ENCODE measurements at places on chromosomes 2 and 18. TPM values are rescaled to one million over a fixed set of nuclear protein-coding genes. Genes with fewer than 3 reads are reported as not detected.

Gene ESPNL
- 1.0 TPM for total RNA-seq

Gene TCF7L1
- total RNA-seq, result 11.1 TPM

GRCh38 chr2:109597283-109597682, 16.5 kb downstream of the SEPTIN10 start:
- DNase-seq, result no peak

DNA sequence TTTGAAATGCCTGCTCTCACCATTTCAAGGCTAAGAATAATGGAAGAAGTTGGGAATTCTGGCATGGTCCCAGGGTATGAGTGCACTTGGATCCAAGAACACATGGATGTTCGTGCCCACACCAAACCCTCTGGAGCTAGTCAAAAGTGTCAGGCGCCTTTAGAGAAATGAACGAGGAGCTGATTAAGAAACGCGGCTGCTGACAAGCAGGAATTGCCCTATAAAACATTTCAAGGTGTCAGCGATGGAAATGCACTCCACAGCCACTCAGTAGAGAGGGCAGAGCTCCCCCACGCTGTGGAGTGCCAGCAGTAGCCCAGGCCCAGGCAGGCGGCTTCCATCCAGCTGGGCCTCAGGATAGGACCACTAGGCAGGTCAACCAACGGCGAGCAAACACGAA, 213.7 kb downstream of the TTC32 start:
- DNase-seq, result no peak

Gene TRIM43
- total RNA-seq, result not detected

Gene LYG2
- total RNA-seq, result not detected

Gene MBD1
- 68.7 TPM for total RNA-seq

DNA sequence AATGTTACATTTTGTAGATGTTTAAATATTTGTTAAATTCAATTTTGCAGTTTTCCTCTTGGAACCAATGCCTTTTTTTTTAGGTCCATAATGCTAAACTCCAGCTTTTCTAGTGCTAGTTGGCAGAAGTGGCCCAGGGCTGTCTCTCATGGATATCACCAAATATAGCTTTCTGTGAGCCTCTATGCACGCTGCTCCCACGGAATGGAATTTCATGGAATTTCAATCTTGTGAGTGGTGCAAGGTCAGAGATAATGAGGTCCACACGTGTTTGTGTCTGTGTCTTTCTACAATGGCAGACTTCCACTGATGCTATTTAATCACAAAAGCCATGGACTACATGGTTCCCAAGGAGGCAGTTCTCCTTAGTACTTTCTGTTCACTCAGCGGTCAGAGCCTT, 191.5 kb upstream of the PARD3B start:
- DNase-seq, result no peak

DNA sequence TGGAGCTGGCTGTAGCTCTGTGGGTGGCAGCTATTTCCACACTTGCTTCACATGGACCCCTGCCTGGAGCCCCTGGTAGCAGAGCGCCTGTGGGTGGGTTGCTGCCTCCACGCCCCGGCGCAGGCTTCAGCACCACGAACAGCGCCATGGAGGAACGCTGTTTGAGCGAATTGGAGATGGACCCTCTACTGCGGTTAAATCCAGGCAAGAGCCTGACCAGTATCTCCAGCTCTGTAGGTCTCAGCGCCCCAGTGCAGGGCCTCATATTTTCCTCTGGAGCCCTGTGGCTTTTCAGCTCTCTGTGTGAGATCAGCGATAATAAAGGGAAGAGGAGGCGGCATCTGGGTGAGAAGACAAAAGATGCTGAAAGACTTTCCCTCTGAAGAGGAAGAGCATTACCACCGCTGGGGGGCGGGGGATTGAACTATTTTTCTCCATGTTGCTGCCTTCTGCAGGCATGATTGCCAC, 12.0 kb downstream of the ONECUT2 start:
- DNase-seq, result peak; percentile 73

DNA sequence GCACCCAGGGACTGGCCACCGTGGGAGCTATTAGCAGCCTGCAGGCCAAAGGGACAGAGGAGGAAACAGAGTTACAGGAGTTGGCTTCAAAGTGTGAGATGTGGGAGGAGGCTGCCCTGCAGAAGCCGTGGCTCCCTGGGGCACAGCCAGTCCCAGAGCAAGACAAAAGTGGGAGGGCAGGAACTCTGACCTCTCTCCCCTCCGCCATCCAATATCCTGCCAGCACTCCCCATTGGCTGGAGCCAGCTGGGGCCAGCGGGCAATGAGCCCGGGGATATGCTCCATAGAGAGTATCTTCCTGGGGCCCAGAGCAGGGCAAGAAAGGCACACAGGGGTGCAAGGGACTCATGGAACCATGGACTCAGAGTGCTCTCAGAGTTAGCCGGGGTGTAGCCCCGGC, 143.1 kb downstream of the INHBB start:
- DNase-seq, result no peak

DNA sequence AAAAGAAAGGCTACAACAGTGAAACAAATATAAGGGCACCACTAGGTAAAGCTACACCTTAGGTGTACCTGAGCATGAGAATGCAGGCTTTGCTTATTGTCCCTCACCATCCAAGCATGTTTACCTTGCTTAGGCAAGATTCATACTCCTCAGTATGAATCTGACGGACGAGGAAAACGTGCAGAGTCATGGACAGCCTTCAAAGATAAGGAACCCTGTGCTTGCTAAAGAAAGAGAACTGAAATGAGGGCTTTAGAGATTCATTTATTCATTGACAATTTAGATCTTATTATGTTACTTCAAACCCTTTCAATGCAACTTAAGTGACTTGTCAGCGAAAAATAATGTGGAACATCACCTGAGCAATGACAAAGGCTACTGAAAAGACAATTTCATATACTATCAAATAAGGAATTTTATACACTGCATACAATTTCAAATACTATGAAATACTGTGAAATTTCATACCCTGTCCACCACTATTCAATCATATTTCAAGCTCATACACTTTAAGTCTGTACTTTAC, 21.7 kb downstream of the CLASP1 start:
- DNase-seq, result no peak

GRCh38 chr2:175206866-175207265, 25.4 kb upstream of the ATP5MC3 start:
- no peak for DNase-seq

Gene CYP20A1
- 33.6 TPM for total RNA-seq

DNA sequence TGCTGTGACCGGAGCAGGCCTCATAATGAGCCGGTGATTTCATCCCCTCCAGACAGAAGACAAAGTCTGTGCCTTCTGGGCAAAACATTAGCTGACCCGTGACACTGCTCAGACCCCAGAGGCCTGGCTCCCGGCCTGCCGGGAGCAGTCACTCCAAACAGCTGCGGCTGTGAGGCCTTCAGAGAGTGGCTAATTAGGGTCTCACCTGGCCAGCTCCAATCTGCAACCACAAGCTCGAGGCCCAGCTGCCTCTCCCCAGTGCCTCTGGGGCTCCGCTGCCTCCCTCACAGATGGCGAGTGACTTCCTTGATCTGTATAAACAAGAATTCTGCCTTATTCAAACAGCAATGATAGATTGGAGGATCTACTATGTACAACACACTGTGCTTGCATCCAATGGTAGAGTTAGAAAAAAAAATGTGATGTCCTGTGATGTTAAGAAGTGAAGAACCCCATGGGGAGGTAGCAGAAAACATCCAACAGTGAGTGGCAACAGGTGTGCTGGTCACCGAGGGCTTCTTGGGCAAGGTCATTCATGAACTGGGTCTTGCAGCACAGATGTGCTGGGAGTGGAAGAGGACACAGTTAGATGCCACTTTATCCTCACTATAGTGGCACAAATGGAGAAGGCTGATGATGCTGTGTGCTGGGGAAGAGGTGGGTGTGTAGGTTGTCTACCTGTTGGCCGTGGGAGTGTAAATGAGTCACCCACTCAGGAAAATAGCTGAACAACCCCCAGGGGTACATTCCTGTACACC, 98.2 kb upstream of the ASAP2 start:
- peak; percentile 40 for DNase-seq

Gene SCN3A
- total RNA-seq, result 2.8 TPM

DNA sequence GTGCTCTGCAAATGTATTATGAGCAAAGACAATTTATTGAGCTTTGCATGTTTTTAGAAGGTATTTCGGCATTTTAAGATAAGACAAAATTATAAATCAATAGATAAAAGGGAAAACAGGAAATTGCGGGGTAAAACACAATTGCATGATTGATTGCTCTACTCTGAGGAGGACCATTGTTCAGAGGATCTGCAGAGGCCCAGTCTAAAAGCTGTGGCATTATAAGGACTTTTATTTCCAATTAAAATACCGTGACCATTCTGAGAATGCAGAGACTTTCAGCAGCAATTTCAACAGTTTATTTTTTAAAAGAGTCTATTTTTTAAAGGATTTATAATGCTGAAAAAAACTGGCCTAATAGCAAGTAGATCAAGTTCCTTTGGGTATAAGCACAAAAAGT, 62.0 kb downstream of the TPGS2 start:
- no peak for DNase-seq

GRCh38 chr2:219627103-219628100, at the start of gene SLC4A3:
Gene SLC4A3, plus strand, starts transcription at chr2:219627630. Its CDS starts 363 bp downstream, at chr2:219627993.
- DNase-seq, result peak; percentile 44

Gene FBLN7
- 9.5 TPM for total RNA-seq

- no peak for DNase-seq
These were observed 1067.4 kb downstream of the LRP1B start for GRCh38 chr2:141063406-141063805.

GRCh38 chr18:28109781-28110560, 67.0 kb downstream of the CDH2 start:
- DNase-seq, result peak; percentile 59

- no peak for DNase-seq
These were observed 87.2 kb downstream of the LPIN1 start for GRCh38 chr2:11833601-11834000.

DNA sequence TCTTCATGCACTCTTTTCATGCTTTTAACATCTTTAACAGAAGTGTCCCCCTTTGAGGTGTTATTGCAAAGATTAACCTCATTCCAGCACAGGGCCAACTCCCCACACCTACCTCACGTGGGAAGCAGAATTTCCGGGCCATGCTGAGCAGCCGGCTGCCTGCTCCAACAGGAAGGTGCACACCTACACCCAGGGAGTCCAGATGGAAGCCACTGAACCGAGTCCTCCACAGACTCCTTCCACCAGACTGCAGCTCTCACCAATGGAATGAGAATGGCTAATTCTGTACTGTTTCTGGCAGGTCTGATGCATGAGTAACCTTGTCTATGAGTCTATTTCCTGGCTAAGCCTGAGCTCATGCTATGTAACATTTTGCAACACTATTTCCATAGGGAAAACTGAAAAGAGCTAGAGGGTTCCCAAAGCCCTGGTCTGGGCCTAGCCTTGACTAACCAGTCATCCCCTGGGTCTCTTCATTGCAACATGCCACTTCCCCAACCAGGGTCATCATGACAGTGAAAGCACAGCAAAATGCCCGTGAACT, 11.0 kb downstream of the ERFE start:
- DNase-seq, result peak; percentile 64

DNA sequence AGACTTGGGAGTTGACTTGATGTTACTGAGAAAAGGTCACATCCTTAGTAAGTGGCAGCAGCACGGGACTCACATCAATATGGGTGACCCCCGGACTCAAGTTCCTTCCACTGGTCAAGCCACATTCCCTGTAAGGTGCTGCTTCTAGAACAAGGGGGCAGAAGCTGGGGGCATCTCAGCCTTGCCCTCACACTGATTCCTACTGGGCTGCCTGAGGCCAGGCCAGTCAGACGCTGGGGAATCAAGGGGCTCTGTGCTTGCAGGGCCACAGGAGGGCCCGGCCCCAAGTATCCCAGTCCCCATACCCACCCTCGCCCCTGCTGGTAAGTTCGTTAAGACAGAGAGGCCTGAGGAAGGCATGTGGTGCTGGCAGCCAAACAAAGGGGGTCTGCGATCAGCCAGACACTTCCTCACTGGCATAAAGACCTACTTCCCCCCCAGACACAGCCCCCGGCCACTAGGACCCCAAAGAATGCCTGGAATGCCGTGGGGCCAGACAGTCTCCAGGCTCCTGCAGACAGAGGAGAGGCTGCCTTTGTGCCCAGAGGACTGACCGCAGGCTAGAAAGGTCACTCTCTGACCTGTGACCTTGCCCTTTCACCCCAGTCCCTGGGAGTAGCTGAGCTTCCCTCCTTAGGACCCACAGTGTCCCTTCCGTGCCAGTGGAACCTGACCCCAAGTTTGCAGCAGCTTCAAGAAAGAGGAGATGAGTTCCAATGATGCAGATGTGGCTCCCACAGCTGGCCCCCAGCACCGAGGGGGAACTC, 83.6 kb downstream of the HS1BP3 start:
- no peak for DNase-seq

Gene CPO
- 1.6 TPM for total RNA-seq

- DNase-seq, result no peak
These were observed 20.4 kb downstream of the MROH2A start for GRCh38 chr2:233798335-233799086.

GRCh38 chr2:179263446-179264367, 925 bp downstream of the SESTD1 start:
- DNase-seq, result peak; percentile 78

Gene GDF7
- 0.82 TPM for total RNA-seq

Gene TAF4B
- 5.3 TPM for total RNA-seq

Gene KANSL1L
- total RNA-seq, result 53.6 TPM

- DNase-seq, result peak; percentile 69
These were observed 577 bp upstream of the GLI2 start for GRCh38 chr2:120734930-120735651.

- no peak for DNase-seq
These were observed 235.0 kb downstream of the PMAIP1 start for GRCh38 chr18:60134806-60135205.

GRCh38 chr2:53209679-53210458, 557.7 kb upstream of the CHAC2 start:
- no peak for DNase-seq

DNA sequence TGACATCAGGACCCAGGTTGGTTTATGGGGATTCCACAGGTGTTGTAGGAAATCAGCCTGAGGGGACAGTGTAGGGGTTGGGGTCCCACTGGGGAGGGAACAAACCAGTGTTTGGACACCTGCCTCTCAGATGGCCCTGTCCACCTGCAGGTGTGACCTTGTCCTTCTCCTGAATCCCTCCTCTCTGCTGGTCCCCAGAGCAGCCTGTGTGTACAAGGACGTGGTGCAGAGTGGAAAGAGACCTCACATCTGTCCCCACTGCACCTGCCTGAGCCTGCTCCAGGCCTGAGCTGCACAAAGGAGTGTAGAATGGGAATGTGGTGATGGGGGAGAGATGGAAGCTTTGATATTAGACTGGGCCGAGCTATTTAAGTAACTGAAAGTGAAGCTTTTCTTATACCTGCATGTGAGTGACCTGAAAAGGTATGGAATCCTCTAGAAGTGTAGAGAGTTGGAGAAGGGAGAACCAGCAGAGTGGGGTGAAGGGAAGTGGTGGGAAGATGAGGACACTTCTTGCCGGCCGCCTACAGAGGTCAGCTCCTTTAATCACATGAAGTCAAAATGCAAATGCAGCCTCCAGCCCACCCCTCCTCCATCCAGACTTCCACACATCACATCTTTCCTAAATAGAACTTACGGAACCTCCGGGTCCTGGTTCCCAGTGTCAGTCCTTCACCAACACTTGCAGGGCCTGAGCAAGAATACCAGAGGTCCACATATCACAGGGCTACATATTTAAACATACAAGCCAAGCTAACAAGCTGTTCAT, 89.3 kb upstream of the SMAD2 start:
- DNase-seq, result no peak
